ENCODE measurements at places on chromosomes 7 and 10. TPM values are rescaled to one million over a fixed set of nuclear protein-coding genes. Genes with fewer than 3 reads are reported as not detected.

Gene VWDE
- total RNA-seq = 1.6 TPM

Gene PLCE1
- total RNA-seq = not detected

Gene MRPS16
- 27.2 TPM for total RNA-seq

Gene PCLO
- not detected for total RNA-seq

Gene PAPOLB
- not detected for total RNA-seq

Gene RBP3
- total RNA-seq = not detected

Gene IRF5
- total RNA-seq = 26.7 TPM
